Caco-2 (cell line): ENCODE measurements at places on chromosomes 6 and 20. TPM values are rescaled to one million over a fixed set of nuclear protein-coding genes. Genes with fewer than 3 reads are reported as not detected.

Gene TINAG
- not detected in 2 replicates for total RNA-seq

- no peaks in the 10 kb centered on the region for H3K36me3 ChIP-seq
- H3K27ac ChIP-seq, result no peak overlapping the region
- no peaks in the 10 kb centered on the region; the same call in 1 of the 2 replicates for H3K27me3 ChIP-seq
- no peak for DNase-seq
- H3K4me3 ChIP-seq, result no peak overlapping the region
These were observed 273.1 kb downstream of the CLIC5 start for GRCh38 chr6:45742591-45742990.

Gene PTGIS
- total RNA-seq, result 1.9 and 2.7 TPM in 2 replicates

GRCh38 chr20:62219992-62220665 lies at the start of gene HRH3:
TSS of gene HRH3 (minus strand) at chr20:62220278. CDS start at chr20:62219970, 308 bp downstream.
- H3K27ac ChIP-seq, result no peak within 1 kb of the TSS
- peaks cover 26% of the 10 kb centered on the region for H3K4me1 ChIP-seq
- peak; percentile 91 for DNase-seq
- no peaks in the 10 kb centered on the region for H3K36me3 ChIP-seq
- peak within 1 kb of the TSS; percentile 29 for H3K4me3 ChIP-seq

- H3K4me1 ChIP-seq, result peaks cover 23% of the 10 kb centered on the region
- H3K27me3 ChIP-seq, result no peaks in the 10 kb centered on the region
- no peak overlapping the region for H3K4me3 ChIP-seq
- no peak for DNase-seq
- no peaks in the 10 kb centered on the region for H3K36me3 ChIP-seq
These were observed 73.7 kb upstream of the CITED2 start for GRCh38 chr6:139448051-139448649.

DNA sequence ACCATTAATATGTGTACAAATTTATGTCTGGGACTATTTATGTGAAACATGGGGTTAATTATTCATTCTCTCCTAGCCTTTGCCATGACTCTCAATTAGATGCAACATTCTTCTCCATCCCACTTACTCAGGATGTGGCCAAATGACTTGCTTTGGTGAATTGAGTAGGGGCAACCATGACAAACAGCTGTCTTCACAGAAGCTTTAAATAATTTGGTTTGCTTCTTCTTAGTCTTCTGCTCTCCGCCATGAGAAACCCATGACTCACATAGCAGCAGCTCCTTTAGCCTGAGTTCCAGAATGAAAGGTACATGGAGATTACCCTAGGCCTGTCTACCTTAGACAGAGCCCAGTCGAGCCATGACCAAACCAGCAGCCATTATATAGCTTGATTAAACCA lies 74.7 kb downstream of the FRK start:
- H3K27ac ChIP-seq, result no peak overlapping the region
- no peak overlapping the region for H3K4me3 ChIP-seq
- H3K27me3 ChIP-seq, result no peaks in the 10 kb centered on the region
- peaks cover 22% of the 10 kb centered on the region for H3K4me1 ChIP-seq

Gene MAS1
- total RNA-seq, result not detected in 2 replicates

GRCh38 chr6:90610751-90611542 lies 24.1 kb upstream of the MAP3K7 start:
- 0 out of 2 replicates have a peak, but pooled peaks cover 5% of the 10 kb centered on the region for H3K4me1 ChIP-seq
- peak overlapping the region; percentile 25 for H3K4me3 ChIP-seq
- no peak overlapping the region for H3K27ac ChIP-seq
- no peaks in the 10 kb centered on the region for H3K36me3 ChIP-seq
- 0 out of 2 replicates have a peak, but pooled peaks cover 2% of the 10 kb centered on the region for H3K27me3 ChIP-seq

Gene SERAC1
- total RNA-seq, result 6.8 and 7.4 TPM in 2 replicates

DNA sequence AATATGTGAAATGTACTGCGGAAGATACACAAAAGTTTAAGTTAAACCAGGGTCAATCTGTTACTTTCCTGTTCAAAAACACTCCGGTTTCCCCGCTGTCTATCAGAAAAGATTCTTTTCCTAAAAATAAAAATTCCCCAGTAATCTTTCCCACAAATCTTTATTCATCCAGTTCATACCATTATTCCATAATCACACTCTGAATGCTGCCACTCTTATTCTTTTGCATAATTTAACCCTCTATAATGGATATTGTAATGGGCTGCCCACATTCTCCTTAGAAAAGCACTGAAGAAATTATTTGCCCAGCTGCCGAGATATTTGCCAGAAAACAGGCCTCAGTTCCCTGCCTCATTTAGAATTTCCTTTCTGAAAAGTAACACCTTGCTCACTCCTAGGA lies 68.6 kb downstream of the EPHA7 start:
- H3K4me1 ChIP-seq, result no peaks in the 10 kb centered on the region
- no peak for DNase-seq
- no peaks in the 10 kb centered on the region for H3K27me3 ChIP-seq
- H3K4me3 ChIP-seq, result no peak overlapping the region
- no peak overlapping the region for H3K27ac ChIP-seq

GRCh38 chr6:140684776-140685550 lies 1310.5 kb upstream of the CITED2 start:
- no peaks in the 10 kb centered on the region for H3K36me3 ChIP-seq
- H3K27ac ChIP-seq, result no peak overlapping the region
- DNase-seq, result no peak
- no peak overlapping the region for H3K4me3 ChIP-seq

- H3K27me3 ChIP-seq, result no peaks in the 10 kb centered on the region
- H3K4me1 ChIP-seq, result no peaks in the 10 kb centered on the region; the same call in 1 of the 2 replicates
- no peak overlapping the region for H3K4me3 ChIP-seq
- no peak for DNase-seq
- H3K27ac ChIP-seq, result no peak overlapping the region
These were observed 136.9 kb downstream of the FOXO3 start for GRCh38 chr6:108697561-108698161.

DNA sequence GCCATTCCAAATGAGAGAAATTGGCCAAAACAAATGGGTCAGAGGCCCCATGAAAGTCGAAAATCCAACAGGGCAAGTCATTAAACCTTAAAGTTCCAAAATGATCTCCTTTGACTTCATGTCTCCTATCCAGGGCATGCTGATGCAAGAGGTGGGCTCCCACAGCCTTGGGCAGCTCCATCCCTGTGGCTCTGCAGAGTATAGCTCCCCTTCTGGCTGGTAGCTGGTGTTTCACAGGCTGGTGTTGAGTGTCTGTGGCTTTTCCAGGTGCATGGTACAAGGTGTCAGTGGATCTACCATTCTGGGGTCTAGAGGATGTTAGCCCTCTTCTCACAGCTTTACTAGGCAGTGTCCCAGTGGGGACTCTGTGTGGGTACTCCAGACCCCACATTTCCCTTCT lies 115.2 kb upstream of the LAMA2 start:
- no peak for DNase-seq
- H3K27me3 ChIP-seq, result no peaks in the 10 kb centered on the region
- H3K4me3 ChIP-seq, result no peak overlapping the region
- H3K36me3 ChIP-seq, result no peaks in the 10 kb centered on the region
- no peak overlapping the region for H3K27ac ChIP-seq

GRCh38 chr6:163996491-163996890 lies 582.0 kb downstream of the QKI start:
- H3K4me1 ChIP-seq, result no peaks in the 10 kb centered on the region
- no peak overlapping the region for H3K4me3 ChIP-seq
- H3K36me3 ChIP-seq, result no peaks in the 10 kb centered on the region
- no peak overlapping the region for H3K27ac ChIP-seq
- no peak for DNase-seq

GRCh38 chr6:36349240-36349639 lies 12.6 kb upstream of the BNIP5 start:
- DNase-seq, result no peak
- no peaks in the 10 kb centered on the region for H3K36me3 ChIP-seq
- no peak overlapping the region for H3K27ac ChIP-seq
- peaks cover 20% of the 10 kb centered on the region for H3K4me1 ChIP-seq
- H3K4me3 ChIP-seq, result no peak overlapping the region

DNA sequence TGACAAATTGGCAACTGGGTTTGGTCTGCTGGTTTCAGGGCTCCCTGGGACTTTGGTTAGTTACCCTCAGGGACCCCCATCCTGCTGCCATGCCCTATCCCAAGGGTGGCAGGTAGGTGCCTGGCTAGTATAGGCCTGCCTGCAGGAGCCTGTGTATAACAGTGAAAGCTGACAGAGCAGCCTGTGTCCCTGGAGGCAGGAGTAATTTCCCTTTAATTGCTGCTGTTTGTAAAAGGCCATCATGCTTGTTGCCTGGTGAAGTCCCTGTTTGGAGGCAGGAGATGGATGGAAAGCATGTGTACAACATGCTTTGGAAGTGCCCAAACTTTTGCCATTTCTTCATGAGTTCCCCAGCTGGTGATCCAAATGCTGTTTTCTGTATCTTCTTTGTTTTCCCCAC lies 30.1 kb downstream of the CMTR1 start:
- no peak overlapping the region for H3K4me3 ChIP-seq
- H3K4me1 ChIP-seq, result no peaks in the 10 kb centered on the region
- H3K27me3 ChIP-seq, result no peaks in the 10 kb centered on the region
- DNase-seq, result no peak

- DNase-seq, result no peak
- H3K4me3 ChIP-seq, result no peak overlapping the region
These were observed 45.6 kb downstream of the ADGRF5 start for GRCh38 chr6:46876126-46876525.

DNA sequence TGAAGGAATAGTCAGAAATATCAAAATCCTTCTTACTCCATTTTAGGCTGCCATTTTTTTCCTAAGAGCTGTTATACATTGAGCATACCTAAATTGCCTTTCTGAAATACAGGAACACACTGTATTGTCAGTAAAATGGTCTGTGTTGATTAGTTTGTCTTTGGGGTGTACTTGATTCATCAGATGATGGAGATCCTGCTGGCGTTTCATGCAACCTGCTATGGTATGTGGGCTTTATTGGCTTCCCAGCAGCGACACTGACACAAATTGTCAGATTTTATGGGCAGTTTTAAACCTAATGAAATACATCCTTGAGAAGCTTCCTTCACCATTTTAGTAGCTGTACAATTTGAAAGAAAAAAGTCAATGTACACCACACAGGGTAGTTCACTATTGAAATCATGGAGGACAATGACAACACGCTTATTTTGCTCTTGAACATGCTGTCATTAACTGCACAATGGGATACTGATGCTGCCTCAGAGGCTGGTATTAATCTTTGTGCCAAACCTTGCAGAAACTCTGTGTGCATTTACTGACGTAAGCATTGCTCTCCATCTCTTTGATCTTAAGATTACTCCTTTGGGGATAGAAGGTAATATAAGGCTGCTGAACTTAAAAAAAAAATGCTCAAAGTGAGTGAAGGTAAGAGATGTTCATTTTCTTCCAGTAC lies 124.9 kb downstream of the LAMA2 start:
- no peak for DNase-seq
- no peaks in the 10 kb centered on the region for H3K4me1 ChIP-seq
- no peak overlapping the region for H3K4me3 ChIP-seq

- no peaks in the 10 kb centered on the region for H3K36me3 ChIP-seq
- DNase-seq, result no peak
- no peaks in the 10 kb centered on the region for H3K4me1 ChIP-seq
- no peak overlapping the region for H3K27ac ChIP-seq
- no peaks in the 10 kb centered on the region for H3K27me3 ChIP-seq
- H3K4me3 ChIP-seq, result no peak overlapping the region
These were observed 127.1 kb upstream of the MLIP start for GRCh38 chr6:53984163-53984562.

DNA sequence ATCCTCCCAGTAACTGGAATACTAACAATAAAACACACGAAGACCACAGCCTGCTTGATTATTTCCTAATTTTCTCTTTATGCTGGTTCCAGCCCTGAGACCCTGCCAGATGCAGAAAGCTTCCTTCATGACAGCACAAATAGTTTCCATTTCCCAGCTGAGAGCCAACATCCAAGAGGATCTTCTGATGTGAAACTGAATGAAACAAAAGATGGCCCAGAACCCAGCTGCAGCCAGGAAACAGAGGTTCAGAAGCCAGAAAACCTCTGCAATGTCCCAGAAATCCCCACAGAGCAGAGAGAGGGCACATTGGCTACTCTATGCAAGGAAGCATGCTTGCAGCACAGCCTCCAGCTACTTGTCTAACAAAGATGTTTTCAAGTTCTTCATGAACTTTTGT lies 61.8 kb upstream of the PLEKHG1 start:
- H3K27me3 ChIP-seq, result no peaks in the 10 kb centered on the region
- no peak for DNase-seq
- H3K4me1 ChIP-seq, result peaks cover 8% of the 10 kb centered on the region
- H3K36me3 ChIP-seq, result no peaks in the 10 kb centered on the region
- H3K27ac ChIP-seq, result no peak overlapping the region
- H3K4me3 ChIP-seq, result no peak overlapping the region

DNA sequence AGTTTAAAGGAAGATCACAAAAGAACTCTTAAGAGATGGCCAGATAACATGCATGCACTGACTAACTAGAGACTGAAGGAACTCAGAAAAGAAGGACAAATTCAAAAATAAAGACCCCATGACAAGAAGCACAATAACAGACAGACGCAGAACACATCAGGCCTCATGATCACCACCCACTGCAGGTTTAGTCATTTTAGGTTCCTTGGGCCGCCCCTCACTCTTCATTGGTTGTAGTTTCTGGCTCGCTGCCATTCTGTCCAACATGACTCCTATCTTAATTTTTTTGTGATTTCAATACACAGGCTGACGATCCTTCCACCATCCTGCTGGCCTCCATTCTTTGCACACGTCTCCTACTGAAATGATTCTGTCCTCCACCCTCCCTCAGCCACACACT lies 21.6 kb downstream of the STX7 start:
- H3K27me3 ChIP-seq, result no peaks in the 10 kb centered on the region
- H3K36me3 ChIP-seq, result no peaks in the 10 kb centered on the region
- no peak overlapping the region for H3K27ac ChIP-seq
- no peak for DNase-seq

DNA sequence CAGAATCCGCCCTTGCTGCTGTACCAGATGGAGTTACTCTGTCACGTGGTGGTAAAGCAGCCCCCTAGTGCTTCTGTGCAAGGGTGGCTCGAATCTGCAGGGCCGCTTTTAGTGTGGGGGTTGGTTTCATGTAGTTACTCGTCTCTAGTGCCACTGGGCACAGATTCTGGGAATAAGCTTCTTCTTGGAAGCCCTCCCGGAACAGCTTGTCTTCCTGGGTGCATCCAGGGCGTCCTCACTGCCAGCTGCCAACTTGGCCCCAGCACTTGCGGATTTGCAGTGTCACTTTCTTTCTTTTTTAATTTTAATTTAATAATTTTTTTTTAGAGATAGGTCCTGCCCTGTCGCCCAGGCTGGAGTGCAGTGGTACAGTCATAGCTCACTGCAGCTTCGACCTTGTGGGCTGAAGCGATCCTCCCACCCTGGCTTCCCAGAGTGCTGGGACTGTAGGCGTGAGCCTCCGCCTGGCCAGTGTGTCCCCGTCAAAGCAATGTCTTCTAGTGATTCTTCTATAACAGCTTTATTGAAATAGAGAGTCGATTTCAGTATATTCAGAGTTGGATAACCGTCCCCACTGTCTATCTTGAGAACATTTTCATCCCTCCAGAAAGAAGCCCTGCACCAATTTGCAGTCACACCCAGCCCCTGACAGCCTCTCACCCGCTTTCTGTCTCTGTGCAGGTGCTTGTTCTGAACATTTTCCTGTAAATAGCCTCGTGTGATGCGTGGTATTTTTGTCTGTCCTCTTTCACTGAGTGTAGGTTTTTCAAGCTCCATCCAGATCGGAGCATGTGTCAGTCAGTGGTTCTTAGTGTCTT lies 25.9 kb downstream of the PYGB start:
- H3K4me3 ChIP-seq, result no peak overlapping the region
- no peak overlapping the region for H3K27ac ChIP-seq
- H3K4me1 ChIP-seq, result no peaks in the 10 kb centered on the region
- DNase-seq, result peak; percentile 15
- no peaks in the 10 kb centered on the region for H3K27me3 ChIP-seq
- H3K36me3 ChIP-seq, result no peaks in the 10 kb centered on the region; the same call in 1 of the 2 replicates

Gene DOK5
- total RNA-seq, result not detected in 2 replicates

Gene COL9A3
- total RNA-seq, result 6.4 and 7.9 TPM in 2 replicates
